ENCODE measurements at places on chromosomes 7 and 10.

- DNase-seq: no peak
Measured at GRCh38 chr7:69301253-69301652, 297.0 kb upstream of the AUTS2 start.

DNA sequence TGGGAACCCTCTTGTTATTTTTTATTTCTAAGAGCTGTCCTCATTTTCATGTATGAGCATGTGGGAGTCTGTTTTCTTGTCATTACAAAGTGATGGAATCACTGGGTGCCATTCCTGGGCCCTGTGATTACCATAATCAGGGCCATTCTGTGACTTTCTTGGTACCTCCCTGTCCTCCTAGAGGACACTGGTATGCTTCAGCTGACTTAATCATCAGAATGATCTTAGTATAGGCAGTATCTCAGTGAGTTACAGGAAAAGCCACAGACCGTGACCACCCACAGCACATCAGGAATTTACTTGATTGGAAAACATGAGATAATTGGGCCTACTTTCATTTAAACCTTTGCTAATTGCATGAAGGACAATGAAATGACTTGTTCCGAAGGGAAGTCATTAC, 7.2 kb downstream of the NOM1 start:
- no peak for DNase-seq

DNA sequence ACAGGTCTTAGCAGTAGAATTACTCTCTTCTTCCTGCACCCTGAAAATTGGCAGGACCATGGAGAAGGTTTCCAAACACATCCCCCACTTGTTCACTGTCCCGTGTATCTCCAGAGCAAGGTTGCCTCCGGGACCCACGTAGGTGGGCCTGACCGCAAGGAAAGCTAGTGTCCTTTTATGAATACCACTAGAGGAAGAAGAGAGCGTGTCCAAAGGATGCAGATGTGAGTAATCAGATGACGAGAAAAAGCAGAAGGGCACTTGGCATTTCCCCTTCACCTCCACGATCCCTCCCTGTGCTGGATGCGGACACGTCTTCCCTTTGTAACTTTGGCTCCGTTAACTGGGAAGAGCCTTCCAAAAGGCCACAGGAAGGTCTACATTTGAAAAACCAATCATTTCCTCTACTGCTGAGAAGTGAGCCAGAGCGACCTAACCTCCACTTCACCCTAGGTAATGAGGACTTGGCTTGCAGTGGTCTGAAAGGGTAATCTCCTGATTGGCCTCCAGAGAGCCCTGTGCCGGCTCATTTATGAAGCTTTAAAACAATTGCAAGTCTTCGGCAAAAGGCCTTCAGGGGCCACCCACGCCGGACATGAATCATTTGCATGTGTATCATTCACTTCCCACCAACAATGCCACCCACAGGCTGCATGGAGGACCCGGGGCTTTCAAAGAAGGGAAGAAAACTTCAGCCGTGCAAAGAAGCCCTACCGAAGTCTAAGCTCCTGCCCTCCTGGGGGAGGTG, 55.4 kb downstream of the LYZL1 start:
- no peak for DNase-seq

DNA sequence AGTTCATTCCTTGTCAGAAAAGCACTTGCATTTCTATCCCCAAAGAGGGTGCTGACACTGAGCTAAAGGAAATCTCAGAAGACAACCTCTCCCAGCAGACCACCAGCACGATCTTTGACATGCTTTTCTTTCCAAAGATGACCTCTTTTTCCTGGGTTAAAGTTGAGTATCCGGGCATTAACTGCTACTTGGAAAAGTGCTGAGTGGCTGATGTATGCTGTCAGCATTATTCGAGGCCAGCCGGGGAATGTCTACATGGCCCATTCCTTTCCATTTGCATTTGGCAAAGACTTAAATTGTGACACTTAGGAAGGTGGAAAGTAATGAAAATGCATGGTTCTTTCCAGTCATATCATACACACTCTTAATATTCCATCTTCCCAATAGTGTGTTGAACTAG, 90.6 kb upstream of the SKAP2 start:
- peak; percentile 21 for DNase-seq

- peak; percentile 54 for DNase-seq
Measured at GRCh38 chr7:69630292-69630691, 32.0 kb downstream of the AUTS2 start.

DNA sequence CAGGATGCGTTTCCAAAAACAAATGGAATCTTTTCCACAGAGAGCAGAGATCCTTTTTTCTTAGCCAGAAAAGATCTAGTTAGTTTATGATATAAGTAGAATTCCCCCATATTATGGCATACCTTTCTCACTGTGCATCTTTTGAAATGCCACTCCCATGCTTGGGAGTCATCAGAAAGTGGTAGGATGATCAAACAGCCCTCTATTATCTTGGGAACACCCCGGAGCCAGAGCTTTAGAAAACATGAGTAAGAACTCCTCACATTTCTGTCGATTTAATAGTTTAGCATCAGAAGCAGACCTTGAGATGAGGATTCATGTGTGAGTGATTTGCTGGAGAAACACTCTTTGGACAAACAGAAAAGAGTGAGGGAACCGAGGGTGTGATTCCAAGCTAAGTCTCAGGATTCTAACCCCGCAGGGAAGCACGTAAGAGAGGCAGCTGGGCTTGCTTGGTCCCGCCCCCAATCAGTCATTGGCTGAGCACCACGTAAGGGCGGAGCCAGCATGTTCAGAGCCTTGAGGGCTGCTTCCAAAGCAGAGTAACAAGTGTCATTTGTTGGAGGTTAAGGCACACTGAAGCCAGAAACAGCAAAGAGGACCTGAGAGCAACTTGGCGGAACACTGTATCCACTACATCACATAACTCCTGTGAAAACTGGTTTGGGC, 43.7 kb upstream of the NXPH1 start:
- peak; percentile 8 for DNase-seq

GRCh38 chr7:13152755-13153154, 465.3 kb downstream of the ARL4A start:
- DNase-seq: peak; percentile 37

- DNase-seq: no peak
Measured at GRCh38 chr7:7424151-7424873, 111.4 kb downstream of the COL28A1 start.

DNA sequence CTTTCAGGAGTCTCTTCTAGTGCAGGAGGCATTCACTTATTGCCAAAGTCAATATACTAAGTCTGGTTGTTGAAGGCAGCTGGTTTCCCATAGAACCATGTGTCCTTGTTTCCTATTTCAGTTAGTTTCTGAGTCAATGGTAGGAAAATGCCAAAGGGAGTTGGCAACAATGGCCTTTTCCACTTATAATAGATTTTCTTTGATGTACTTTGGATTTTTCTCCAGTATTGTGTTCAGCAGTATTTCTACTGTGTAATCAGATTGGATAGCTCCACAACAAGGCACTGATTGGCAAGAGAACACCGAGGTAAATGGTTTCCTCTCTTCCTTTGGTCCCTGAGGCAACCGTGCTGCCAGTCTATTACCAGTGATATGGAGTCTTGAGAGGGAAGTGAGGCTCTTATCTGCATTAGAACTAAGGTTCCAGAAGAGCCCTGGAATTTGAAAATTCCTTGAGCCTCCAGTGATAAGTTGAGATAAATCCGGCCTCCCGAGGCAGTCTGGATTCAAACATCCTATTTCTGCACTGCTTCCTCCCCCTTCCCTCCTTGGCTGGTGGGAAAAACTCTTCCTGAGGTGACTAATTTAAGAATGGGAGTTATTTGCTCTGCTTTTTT, 7.9 kb upstream of the SEPTIN7 start:
- DNase-seq: no peak

DNA sequence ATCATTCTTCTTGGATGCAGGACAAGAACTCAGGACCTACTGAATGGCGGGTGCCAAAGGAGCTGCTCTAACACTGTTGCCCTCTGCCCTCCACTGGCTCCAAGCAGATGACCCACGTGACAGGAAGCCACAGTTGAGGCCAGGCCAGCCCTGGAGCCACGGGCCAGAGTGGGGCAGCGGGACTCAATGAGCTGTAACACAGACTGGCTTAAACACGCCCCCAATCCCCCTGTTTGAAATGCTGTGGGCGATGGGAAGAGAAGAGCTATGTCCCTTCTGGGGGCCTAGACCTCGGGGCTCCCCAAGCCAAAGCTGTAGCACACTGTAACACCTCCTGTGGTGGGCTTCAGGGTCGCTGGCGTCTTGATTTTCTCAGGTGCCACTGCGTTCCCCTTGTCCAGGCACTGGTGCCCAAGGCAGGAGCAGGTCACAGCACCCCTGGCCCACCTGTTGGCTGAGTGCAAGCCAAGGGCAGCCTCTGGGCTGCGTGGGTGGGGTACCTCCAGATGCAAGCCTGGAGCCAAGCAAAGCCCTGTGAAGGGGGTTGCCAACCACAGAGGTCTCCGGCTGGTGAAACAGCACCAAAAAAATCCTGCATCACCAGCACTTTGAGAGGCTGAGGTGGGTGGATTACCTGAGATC, 18.6 kb upstream of the ZMIZ2 start:
- DNase-seq: no peak

- DNase-seq: no peak
Measured at GRCh38 chr7:83952236-83952635, 242.4 kb downstream of the SEMA3A start.

DNA sequence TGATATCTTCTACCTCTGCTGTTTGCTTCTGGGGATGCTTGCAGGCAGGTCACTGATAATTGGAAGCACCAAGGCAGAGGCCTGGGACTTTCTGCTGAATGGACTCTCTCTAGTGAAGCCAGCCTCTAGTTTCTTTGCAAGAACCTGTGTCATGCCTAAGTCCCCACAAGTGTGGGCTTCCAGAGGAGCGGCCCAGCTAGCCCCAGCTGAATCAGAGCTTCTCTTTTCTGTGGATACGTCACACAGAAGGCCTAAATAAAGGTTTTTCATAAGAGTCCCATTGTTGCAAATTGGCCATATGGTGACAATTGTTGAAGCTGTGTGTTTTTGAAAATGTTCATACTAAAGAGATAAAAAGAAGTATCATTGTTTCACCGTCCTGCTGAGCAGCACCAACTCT, 6.8 kb upstream of the OPALIN start:
- DNase-seq: no peak

DNA sequence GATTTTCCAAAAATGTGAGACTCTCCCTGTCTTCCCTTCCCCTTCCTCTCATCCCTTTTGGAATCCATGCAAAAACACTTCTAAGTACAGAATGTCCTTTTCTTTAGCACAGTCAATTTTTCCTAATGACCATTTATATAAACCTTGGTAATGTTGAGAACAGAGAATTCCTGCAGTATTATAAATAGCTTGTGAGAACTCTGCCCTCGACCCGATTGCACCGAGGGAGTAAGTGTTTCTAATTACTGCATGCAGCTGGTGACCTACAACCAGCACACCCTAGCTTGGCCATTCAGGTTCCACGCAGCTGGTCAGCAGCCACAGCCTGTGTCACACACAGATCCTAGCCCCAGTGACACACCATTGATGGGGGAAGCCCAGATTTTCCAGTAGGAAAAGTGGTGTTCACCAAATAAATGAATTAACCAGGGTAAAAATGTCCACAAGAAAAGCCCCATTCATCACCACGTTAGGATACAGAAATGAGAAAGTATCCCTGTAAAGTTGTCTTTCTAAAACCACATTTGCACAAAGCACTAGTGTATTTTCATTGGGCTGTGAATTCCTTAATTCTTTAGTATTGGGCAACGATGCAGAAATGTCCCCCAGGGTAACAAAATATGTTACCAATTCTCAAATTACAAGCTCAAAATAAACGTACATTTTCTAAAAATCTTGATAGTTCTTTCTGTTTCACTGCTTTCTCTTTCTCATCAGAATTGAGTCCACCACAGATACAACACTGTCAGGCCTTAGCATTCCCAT, 499.0 kb upstream of the KLF6 start:
- DNase-seq: no peak

DNA sequence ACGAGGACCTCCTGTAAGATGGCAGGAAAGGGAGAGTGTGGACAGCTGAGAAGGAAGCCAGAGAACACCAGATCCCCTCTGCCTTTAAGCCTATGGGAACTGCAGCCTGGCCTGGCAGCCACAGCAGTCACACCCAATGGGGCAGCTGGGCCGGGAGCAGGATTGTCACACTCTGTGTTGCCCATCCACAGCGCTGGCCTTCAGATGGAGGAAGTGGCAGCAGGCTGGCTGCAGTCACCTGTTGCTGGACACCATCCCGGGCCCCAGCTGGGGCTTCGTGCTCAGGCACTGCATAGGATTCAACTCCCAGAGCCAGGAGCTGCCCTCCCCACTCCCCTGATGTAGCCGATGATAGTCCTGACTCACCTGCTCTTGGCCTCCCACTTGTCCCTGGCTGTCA, 114.4 kb downstream of the COL13A1 start:
- DNase-seq: no peak

DNA sequence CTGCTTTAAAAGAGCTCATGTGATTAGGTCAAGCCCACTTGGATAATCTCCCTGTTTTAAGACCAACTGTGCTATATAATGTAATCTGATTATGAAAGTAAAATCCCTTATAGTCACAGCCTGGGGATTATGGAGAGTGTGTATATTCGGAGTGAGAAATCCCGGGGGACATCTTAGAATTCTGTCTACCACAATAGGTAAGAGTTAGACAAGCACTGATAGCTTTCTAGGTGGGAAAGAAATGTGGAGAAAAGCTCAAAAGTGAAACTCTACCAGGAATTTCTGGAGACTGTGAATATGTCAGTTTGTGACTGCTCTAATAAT, 2.9 kb upstream of the VCL start:
- DNase-seq: no peak

- DNase-seq: no peak
Measured at GRCh38 chr10:77784856-77785255, 141.7 kb downstream of the DLG5 start.

DNA sequence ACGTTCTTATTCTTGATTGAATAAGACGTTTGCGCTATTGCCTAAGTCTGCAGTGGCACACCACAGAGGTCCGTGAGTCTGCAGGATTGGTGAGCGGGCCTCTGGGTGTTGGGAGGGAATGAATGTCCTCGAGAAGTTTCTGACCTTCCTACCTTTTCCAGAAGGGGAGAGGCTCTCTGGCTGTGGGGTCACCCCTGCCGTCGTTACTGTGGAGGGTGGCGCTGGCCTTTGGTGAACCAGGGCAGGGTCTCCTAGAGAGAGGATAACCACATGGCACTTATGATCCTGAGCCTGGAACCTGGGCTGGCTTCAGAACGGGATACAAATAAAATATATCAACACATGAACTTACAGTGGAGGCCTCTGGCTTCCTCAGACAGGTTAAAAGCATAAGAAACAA, 13.8 kb downstream of the IL15RA start:
- no peak for DNase-seq

DNA sequence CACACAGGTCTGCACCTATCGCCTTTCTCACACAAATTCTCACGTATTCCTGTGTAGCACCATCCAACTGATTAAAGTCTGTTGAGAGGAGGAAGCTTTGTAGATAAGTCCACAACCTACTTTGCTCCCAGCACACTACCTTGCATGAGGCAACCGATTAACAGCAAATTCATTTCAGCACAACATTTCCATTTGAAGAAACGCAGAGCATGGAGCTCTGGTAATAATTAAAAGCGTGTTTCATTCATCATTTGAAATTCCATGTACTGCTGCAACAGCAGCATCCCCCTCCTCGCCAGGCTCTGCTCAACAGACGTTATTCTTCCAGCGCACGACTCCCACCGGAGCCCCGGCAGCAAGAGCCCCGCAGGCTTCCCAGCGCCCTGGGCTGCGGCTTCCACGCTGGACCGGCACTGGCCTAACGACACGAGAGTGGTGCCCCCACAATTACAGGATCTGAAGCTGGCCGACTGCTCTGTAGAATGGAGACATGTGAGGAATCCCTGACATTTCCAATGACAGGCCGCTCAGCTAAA, 118.8 kb downstream of the DIP2C start:
- DNase-seq: no peak

GRCh38 chr7:128888039-128888755, 22.3 kb downstream of the KCP start:
- DNase-seq: no peak

- no peak for DNase-seq
Measured at GRCh38 chr10:84407388-84408049, 79.1 kb downstream of the CCSER2 start.

GRCh38 chr7:41688012-41688625, 14.8 kb downstream of the INHBA start:
- DNase-seq: no peak
